DMS 273 treated with DMSO at 0.1 percent for 48 hours (cell line): ENCODE measurements at places on chromosomes 6 and 20.

GRCh38 chr6:10513544-10513943 is 7.6 kb upstream of the GCNT2 start:
- DNase-seq: no peak

GRCh38 chr6:17666646-17667045 is 40.1 kb downstream of the NUP153 start:
- no peak for DNase-seq

- no peak for DNase-seq
Observed at GRCh38 chr20:48789781-48790472, 37.9 kb downstream of the PREX1 start.

GRCh38 chr6:13409991-13410390 is 77.4 kb downstream of the GFOD1 start:
- no peak for DNase-seq

- DNase-seq: no peak
Observed at GRCh38 chr6:1416191-1416760, 26.9 kb downstream of the FOXF2 start.

GRCh38 chr6:167588920-167589614 is 237.6 kb upstream of the AFDN start:
- DNase-seq: no peak

GRCh38 chr20:34954904-34955230 is 739 bp downstream of the GSS start:
- DNase-seq: no peak

DNA sequence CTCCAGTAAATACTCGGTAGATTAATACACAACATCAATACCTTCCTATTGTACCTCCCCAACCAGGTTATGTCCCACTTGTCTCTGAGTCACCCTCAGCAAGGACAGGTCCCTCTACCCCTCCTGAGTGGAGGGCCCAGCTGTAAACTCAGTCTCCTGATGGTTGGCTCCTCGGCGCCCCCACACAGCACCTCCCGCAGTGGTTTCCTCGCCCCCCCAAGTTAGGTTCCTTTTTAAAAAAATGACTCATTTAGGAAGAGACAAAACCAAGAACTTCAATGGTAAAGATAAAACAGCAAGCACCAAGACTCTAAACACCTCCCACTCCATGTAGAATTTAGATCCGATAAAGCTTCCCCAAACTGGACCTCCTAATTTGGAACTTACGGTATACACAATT is 83.5 kb downstream of the TRERF1 start:
- no peak for DNase-seq

- no peak for DNase-seq
Observed at GRCh38 chr6:93624408-93624807, 205.0 kb upstream of the EPHA7 start.

- DNase-seq: no peak
Observed at GRCh38 chr6:113694278-113695077, 162.7 kb upstream of the MARCKS start.

- no peak for DNase-seq
Observed at GRCh38 chr20:58017970-58018530, 210.4 kb downstream of the ANKRD60 start.

DNA sequence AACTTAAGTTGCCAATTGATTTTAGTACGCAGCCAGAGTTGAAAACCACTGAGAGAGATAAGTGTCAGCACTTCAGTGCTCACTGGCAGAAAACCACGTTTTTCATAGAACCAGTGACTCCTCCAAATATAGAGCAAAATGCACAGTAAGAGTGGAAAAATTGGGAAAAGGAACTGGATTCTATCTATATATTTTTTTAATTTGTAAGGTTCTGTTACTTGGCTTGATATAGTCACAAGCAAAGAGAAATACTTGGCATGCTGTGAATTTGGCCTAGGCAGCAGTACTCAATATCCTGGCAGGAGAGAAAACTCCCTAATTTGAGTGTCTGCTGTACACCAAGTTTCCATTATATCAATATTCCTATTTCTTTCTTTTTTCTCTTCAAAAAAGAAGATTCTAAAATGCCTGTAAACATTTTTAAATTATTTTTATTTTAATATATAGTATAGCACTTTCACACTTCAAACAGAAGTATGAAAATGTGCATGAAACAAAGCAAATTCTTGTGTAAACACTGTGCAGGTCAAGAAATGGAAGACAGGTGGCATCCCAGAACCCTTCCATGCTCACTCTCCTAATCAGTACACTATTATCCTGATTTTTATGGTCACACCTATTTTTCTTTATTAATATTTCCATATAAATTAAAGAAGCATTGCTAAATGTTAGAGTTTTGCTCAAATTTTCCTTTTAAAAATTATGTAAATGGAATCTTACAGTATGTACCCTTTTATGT is 561.8 kb upstream of the RNF217 start:
- DNase-seq: no peak

DNA sequence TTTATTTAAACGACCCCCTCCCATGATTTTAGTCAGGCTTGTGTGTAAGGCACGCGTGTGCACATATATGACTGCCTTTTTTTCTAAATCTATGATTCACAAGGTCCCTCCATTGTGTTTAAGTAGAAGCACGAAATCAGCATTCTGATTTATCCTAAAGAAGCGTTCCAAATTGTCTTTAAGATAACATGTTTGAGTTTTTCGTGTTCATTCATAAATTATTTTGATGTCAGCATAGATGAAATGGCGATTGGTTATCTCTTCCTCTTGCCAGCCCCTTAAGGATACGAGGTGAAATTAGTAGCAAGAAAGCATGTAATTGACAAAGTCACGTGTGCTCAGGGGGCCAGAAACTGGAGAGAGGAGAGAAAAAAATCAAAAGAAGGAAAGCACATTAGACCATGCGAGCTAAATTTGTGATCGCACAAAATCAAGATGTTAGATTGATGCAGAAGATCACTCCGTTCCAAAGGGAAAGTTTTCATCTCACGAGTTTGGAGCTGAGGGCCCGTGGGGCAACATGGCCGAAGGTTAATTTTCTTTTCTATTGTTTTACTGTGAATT is at the start of gene LIN28B:
Gene LIN28B (plus strand): TSS at position 377 of the 564 bp plus-strand sequence. CDS start 144 bp downstream, at position 521.
- DNase-seq: peak; percentile 61

- DNase-seq: no peak
Observed at GRCh38 chr6:87968435-87969278, 79.0 kb upstream of the SPACA1 start.

DNA sequence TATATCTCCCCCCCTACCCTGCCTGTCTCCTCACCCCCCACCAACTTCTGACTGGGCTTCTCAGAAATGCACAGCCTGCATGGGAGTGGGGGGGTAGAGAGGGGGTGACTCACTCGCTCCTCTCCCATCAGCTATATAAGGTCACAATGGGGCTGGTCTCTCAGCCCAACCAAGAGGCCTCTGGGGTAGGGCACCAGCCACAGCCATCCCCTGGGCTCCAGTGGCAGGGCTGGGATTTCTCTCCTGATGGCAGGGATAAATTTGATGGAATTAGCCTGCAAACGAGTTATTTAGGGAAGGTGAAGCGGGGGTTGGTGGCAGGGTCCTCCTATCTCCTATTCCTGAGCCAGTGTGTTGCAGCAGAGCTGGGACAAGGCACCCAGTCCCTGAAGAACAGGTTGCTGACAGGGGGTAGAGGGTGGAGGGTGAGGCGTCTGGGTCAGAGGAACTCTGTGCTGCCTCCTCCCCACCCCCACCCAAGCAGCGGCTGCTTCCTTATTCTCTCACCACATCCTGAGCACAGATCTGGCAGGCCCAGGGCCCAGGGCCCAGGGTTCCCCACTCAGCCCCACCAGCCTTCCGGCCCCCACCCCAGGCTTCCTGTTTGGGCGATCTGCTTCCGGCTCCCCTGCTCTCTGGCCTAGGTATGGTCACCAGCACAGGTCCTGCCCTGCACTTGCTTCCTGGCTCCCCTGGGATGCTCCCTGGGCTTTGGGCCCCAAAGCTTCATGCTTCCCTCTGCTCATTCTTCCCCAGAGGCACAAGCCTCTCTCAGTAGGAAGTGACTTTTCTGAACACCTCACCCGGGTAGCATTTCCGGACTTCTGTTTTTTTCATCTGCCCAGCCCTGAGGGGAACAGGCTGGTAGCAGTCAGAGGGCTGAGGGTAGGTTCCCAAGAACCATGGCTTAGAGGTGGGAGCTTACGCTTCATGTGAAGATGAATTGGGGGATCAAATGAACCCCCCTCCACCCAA is 4.0 kb downstream of the PPP1R18 start:
- no peak for DNase-seq

GRCh38 chr6:159299566-159299965 is 130.4 kb downstream of the FNDC1 start:
- DNase-seq: no peak

GRCh38 chr6:25354078-25354932 is 75.1 kb downstream of the CARMIL1 start:
- DNase-seq: no peak

DNA sequence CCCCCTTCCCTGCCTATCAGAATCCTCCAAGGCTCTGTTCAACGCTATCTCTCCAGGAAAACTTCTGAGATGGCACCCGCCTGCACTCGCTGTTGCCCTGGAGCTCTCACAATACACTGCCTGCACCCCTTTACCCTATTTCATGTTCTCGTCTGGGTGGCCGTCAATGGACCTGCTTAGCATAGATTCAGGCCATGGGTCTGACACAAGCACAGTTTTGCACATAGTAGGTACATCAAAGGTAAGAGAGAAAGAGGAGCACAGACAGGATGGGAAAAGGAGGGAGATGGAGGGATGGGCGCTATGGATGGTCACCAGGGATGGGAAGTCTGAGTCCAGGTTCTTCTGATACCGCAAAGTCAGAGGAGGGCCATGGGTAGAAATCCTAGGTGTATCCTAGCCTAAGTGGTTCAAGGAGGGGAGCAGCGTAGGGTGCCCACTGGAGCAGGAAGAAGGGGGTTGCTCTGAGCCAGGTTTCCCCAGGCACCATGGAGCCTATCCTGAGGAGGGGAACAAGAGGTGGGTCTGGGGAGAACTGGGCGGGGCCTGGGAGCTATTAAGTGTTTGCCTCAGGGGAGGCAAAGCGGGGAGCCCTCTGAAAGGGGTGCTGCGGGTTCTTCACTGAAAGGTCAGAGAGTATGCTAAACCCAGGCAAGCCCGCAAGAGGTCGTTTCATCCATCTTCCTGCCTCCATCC is 89.3 kb downstream of the MRPL14 start:
- no peak for DNase-seq

- no peak for DNase-seq
Observed at GRCh38 chr20:17490501-17490900, 40.7 kb downstream of the BFSP1 start.

- no peak for DNase-seq
Observed at GRCh38 chr20:53981752-53982437, 88.5 kb downstream of the BCAS1 start.

DNA sequence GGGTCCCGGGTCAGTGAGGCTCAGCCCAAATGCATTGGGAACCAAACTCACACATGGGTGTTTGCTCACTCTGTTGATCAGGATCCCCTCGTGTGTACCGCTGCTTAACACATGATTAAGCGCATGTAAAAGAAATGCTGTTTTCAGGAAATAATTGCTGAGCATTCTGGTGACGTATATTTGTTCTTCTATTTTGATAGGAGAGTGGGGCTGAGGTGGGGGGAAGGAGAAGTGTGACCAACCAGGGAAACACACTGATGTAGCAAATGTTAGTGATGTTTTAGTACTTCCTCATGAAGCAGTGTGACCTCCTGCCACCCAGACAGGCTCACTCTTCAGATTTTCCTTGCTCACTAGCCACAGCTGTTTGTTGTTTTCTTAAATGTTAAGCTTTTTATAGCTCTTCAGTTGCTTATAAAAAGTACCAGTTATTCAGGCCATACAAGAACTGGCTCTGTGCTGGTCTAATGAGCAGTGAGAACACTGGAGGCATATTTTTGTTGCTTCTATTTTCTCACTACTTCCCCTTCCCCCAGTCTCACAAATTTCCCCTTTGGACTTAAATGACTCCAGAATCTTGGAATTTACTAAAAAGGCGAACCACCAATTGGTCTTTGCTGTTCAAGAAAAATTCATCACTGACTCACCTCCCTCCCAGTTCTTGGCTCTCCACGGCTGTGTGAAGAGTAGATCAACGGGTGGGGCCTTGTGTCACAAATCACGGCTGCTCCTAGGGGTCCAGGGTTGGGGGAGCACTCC is 79.2 kb upstream of the BACH2 start:
- no peak for DNase-seq

GRCh38 chr6:12654514-12654913 is 62.1 kb upstream of the PHACTR1 start:
- no peak for DNase-seq

DNA sequence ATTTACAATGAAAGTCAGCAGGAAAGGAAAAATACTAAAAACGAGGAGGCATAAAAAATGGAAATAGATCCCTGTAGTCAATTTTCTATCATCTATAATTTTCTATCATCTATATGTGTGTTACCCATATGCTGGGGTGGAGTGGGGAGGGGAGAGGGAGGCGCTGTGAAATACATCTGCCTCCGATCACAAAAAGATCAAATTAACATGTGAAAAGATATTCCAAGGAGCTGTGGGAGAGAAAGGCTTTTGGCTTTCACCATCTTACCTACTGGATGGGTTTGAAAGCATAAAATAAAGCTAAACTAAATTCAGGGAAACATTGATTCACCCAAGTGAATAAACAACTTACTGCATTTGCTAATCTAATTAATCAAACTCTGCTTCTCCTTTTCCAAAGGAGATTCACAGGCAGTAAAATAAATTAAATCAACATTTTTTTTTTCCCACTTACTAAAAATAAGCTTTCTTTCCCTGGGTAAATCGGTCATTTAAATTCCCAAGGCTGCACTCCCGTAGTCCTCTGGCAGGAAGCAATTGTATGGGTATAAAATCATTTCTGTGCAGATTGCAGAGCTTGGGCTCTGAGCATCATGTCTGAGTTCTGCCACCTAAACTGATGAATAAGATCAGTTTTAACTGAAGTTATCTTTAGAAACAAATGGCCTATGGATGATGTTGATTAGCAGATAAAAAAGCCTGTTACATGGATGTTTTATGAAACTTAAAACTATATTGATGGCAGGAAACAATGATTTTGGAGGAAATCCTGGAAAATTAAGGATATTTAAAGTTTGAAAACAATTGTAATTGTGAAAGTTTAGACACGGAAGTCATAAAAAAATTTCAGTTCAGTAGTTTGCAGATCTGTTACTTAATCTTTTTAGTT is 147.9 kb downstream of the SOX4 start:
- no peak for DNase-seq

- no peak for DNase-seq
Observed at GRCh38 chr6:42404484-42404883, 47.2 kb downstream of the TRERF1 start.

DNA sequence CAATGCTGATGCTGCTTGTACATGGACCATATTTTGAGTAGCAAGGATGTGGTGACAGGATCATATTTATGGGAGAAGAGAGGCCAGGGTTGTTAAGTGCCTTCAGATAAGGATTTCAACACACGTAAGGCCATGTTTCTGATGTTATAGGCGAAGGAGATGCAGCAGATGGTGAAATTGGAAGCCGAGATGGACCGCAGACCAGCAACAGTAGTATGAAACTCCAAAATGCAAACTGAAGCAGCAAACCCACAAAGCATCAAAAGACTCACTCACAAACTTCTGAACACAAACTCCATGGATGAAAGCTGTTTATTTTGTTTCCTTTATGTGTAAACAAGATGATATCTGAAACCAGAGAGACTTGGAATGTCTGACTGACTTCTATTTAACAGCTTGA is 35.6 kb upstream of the LAMP5 start:
- DNase-seq: no peak
